GM12878 (cell line): ENCODE measurements at places on chromosomes 12 and 14.

- DNase-seq: no peak
Observed at GRCh38 chr12:33546004-33546403, 106.4 kb upstream of the SYT10 start.

DNA sequence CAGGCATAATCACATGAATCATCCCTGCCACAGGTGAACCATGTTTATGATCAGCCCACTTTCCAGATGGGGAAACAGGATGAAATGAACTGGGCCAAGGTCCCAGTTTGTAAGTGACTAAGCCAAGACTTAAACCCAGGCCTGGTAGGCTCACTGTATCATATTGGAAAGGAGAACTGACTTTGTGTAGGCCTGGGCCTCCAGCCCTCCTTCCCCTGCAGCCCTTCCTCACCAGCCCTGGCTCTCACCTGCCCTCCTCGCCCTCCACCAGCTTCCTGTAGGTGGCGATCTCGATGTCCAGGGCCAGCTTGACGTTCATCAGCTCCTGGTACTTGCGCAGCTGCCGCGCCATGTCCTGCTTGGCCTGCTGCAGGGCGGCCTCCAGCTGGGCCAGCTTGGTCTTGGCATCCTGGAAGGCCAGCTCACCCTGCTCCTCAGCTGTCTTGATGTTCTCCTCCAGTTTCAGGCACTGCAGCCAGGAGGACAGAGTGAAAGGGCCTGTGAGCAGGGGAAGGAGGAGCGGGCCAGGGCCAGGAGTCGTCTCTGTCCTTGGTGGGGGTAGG, 19.8 kb downstream of the KRT80 start:
- no peak for DNase-seq

- no peak for DNase-seq
Observed at GRCh38 chr12:27193106-27193505, 51.0 kb upstream of the STK38L start.

GRCh38 chr12:25699454-25699853, 146.4 kb upstream of the LMNTD1 start:
- no peak for DNase-seq

DNA sequence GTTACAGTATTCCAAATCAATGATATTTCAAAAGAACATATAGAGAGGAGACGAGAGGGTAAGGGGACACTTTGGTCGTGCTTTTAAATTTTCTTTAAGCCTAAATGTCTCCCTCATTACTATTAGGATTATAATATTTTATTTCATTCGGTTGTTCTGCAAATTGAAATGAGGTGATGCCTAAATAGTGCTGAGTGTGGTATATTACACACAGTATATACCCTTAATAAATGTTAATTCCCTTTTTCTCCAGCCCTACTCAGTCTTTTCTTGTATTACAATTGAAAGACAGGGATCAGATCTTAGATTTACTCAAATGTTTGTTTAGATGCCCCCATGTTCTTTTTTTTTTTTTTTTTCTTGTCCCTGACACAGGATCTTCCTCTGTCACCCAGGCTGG, 7.7 kb downstream of the SNAPC1 start:
- no peak for DNase-seq

DNA sequence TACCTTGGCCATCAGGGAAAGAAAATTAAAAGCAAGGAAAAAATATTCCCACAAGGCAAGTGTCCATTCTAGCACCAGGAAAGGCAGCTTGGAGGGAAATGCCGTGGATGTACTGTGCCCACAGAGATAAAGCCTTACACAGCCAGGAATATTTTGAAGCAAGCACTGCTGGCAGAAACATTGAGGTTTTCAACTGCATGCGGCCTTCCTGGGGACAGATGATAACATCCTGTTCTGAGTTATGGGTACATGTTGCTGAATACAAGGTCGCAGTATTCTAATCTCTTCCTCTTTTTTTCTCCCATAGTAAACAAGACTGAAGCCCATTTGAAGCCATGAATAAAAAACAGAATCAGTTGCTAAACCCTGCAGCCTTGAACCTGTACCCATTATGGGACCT, 197.1 kb downstream of the BTG1 start:
- no peak for DNase-seq
